ENCODE measurements at places on chromosomes 4 and X.

- DNase-seq: no peak
These were observed 21.3 kb downstream of the ABCG2 start for GRCh38 chr4:88137112-88137511.

GRCh38 chr4:140726776-140727500, 29.2 kb downstream of the TBC1D9 start:
- no peak for DNase-seq

DNA sequence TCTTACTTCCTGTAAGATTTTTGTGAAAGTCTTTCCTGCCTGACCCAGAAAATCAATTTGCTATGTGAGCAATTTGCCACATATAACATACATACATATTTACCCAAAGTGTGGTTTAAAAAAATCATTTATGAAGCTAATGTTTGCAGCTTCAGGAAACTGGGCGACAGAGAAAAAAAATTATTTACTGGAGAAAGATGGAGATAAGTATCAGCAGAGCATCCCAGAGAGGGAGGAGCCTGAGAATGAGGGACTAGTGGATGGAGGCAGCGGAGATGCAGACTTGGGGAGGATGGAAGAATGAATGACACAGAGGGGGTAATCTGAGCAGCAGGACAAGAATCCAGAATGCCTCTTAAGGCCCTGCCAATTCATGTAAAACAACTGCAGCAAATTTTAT, 975 bp upstream of the GYPA start:
- DNase-seq: no peak

GRCh38 chr4:792626-793092, 33.3 kb downstream of the CPLX1 start:
- DNase-seq: no peak

DNA sequence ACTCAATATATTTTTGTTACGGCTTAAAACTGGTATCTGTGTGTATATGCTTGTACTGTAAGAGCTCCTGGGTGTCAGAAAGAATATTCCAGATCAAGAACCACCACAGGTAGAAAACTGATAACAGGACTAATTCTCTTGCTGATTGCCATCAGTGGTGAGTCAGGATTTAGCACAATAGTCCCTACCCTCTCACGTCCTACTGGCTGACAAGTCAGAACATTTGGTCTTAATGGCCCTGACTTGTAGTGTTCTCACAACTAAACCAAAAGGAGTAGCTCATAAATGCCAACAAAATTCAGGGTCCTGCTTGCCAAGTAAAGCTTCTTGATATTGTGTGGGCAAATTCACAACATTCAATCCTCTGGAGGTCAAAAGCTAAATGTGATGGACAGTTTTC, 105.2 kb upstream of the MAB21L2 start:
- DNase-seq: no peak

- no peak for DNase-seq
These were observed 49.6 kb downstream of the UGT2A2 start for GRCh38 chr4:69589884-69590283.

Measured in BE2C (cell line).